H54 (cell line): ENCODE measurements at places on chromosomes 11 and 22.

DNA sequence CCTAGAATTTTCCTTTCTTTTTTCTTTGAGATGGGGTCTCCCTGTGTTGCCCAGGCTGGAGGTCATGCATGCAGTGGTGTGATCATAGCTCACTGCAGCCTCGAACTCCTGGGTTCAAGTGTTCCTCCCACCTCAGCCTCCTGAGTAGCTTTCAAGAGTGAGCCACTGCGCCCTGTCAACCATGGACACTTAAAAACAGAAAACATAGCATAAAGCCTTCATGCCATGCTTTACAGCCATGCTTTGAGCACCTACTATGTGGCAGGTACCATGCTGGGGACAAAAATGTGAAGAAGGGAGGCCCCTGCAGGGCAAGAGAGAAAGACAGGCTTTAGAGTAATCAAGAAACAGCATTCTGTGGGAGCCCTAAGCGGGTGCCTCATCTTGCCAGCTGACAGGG, 13.7 kb upstream of the GNB1L start:
- DNase-seq, result no peak

GRCh38 chr11:119175493-119176077, 7.1 kb downstream of the NLRX1 start:
- DNase-seq, result peak; percentile 38

- no peak for DNase-seq
These were observed 73.9 kb downstream of the USP47 start for GRCh38 chr11:11915625-11916024.

DNA sequence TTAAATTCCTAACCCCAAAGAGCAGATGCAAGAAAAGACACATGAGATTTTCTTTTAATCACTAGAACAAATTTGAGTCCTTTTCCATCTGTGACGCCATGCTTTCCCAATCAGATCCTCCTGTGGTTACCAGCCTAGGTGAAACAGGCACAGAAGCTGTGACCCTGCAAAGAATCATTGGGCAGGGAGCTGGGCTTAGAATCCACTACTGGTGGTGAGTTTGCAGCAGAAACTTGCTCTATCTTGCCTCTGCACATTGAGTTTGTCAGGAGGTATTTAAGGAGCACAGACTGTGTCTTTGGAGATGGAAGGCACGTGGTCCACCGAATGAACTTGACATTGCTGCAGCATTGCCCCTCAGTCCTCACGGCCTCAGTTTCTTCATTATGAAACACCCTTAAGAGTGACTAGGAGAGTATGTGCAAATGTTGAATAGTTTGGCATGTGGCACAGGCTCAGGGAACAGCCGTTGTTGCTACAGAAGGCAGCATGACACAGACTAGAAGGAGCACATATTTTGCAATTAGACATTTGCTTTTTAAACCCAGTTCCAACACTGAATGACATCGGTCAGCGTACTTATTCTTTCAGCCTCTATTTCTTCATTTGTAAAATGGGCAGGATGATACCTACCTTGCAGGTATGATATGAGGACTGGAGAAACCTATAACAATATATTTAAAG, 127.6 kb downstream of the DBX1 start:
- DNase-seq, result no peak

- no peak for DNase-seq
These were observed 10.2 kb upstream of the P4HA3 start for GRCh38 chr11:74321487-74322188.

DNA sequence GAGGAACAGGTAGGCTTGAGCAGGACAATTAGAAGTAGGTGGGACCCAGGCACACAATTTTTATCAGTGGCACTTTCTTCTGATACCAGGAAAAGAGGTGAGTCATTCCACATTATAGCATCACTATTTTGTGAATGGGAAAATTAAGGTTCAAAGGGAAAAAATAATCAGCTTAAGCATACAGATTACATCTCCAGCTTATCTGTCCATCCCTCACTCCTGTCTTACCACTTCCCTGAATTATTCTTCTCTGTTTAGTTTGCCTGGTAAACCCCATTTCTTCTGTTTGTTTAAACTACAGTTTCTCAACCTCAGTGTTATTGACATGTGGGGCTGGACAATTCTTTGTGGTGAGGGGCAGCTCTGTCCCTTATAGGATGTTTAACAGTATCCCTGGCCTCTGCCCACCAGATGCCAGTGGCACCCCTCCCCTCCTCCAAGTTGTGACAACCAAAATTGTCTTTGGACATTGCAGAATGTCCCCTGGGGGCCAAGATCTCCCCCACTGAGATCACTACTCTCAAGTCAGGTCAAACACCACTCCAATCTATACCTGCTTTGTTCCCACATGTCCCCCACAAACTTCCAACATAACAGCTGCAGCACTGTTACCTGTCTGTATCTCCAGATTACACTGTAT, 8.5 kb upstream of the XBP1 start:
- DNase-seq, result no peak
